ENCODE measurements at places on chromosomes 6 and 20.

DNA sequence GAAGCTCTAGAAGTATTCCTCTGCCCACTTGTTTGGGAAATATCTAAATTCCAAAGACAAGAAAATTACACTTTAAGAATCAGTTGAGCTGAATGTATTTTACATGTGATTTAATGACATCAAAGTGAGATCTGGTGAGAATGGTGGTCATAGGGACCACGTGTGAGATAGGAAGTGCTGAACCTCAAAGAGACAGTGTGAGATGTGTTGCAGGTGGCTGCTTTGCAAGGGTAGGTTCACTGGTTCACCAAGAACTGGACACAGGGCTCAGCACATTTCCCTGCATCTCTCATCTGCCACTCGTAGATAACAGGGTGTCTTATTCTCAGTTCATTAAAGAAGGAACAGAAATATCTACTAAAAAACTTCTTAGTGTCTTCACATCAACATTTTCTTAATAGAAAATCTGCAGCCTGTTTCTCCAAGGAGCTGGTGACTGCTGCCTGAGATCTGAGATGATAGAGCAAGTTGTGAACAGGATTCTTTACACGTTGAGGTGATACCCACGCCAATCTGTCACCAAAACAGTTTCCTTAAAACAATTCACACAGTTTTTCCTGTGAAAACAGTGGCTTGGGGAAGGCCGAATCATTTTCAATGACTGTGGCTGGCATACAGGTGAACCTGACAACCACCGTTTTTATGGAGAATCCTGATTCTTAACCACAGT lies 7.2 kb downstream of the CCR6 start:
- DNase-seq: no peak

DNA sequence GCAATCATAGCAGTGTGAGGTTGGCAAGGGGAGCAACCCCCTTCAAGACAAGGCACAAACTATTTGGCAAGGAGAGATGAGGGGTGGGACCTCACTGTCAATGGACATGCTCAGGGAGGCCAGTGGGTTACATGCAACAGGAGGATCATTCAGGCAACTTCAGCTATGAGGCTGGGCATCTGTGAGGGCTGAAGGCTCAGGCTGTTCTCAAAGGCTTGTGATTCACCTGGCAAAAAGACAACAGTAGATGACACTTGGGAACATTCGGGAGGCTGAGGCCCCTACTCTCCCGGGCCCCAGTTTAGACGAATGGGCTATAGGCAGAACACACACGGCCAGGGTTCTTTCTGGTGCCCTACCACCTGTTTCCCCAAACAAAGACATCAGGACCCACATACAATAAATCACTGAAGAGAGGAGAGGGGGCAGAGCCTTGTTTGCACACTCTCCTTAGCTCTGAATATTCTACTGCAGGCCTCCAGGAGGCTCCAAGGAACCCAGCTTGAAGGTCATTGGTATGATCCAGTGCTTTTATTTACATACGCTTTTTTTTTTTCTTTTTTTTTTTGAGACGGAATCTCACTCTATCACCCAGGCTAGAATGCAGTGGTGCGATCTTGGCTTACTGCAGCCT lies 7.9 kb downstream of the TUBB start:
- DNase-seq: no peak

- DNase-seq: no peak
Measured at GRCh38 chr6:155235087-155235486, 28.7 kb upstream of the CLDN20 start.

DNA sequence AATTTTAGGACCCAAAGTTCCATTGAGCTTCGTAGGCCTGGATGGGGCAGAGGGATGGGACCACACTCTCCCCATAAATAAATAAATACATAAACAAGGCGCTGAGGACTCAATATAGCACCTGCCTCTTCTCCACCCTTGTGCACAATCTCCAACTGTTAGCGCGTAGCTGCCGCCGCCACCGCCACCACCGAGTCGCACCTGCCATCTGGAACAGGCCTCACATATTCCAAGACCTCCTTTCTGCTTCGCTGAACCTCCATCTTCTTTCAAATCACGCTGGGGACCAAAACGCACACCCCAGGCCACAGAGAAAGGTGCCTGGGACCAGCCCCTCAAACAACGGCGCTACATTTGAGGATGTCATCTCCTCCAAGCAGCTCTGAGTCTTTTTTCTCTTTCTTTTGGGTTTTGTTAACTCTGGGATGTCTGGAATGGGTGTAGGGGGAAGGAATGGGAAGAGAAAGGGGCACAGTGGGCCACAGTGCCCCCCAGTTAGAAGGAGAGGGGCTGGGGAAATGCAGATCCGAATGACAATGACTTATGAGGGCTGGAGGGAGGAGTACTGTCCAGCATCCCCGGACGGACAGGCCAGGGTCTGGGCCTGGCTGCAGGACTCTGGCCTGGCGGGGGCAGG lies 49.7 kb downstream of the NOL4L start:
- peak; percentile 75 for DNase-seq

- no peak for DNase-seq
Measured at GRCh38 chr6:3669916-3670315, 81.6 kb downstream of the PXDC1 start.

- DNase-seq: no peak
Measured at GRCh38 chr20:11012975-11013374, 339.2 kb upstream of the JAG1 start.

GRCh38 chr6:137921823-137922222 lies 54.8 kb downstream of the TNFAIP3 start:
- no peak for DNase-seq

DNA sequence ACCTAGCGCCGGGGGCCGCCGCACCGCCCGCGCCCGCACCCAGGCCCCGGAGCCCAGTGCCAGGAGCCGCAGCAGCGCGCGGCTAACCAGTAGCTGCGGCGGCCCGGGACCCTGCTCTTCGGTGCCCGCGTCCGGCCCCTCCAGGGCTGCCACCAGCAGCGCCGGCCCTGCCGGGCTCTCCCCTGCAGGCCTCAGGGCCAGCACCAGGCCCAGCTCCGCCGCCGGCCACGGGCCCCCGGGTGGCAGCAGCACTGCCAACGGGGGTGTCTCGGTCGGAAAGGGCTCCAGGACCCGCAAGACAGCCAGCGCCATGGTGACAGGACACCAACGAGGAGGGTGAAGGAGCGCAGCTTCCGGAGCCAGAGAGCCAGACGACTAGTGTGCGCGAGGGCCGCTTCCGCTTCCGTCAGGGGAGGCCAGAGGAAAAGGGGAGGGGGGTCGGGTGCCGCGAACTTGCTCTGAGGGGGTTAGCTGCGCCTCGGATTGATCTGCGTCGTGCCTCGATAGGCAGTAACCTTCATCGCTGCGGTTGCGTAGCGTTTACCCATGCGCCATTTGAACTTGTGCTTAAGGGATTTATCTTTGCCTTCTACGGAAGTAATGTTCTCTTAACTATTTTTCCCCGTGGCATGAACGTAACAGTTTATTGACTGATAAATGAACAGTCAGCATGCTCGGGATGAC lies at the start of gene PEX6:
Gene PEX6, minus strand, starts transcription at position 343 of the 684 bp plus-strand sequence. Its CDS starts 31 bp downstream, at position 312.
- peak; percentile 96 for DNase-seq

- DNase-seq: no peak
Measured at GRCh38 chr6:5840734-5841390, 165.9 kb downstream of the NRN1 start.

- DNase-seq: no peak
Measured at GRCh38 chr20:20630551-20630950, 81.9 kb downstream of the RALGAPA2 start.

DNA sequence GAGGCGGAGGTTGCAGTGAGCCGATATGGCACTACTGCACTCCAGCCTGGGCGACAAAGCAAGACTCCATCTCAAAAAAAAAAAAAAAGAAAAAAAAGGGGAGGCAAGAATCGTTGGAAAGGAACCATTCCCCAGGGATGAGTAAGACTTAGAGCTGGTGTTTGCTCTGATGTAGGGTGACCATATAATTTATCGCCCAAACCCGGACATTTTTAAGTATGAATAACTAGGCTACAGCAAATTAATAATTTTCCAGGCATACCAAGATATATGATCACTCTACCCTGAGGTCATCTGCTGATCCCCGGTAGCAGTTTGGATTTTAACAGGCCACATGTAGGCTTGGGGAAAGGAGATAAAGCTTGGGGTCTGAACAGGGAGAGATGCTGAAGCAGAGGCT lies 260.9 kb downstream of the BTBD9 start:
- DNase-seq: no peak

DNA sequence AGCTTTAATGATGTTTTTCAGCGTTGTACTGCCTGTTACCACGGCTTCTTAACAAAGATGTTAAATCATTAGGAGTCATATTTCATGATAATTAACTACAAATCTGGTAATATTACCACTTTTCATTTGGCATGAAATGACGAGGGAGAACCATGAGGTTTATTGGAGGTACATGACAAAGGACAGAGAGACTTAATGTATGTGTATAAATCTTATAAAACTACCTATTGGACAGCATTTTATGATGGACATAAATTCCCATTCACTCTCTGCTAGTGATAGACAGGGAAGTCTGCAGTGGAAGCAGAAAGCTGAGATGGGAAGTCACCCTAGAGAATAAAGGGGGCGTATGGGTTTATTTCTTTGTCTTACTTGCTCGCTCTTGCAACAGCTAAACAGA lies 949.9 kb upstream of the FLRT3 start:
- no peak for DNase-seq

DNA sequence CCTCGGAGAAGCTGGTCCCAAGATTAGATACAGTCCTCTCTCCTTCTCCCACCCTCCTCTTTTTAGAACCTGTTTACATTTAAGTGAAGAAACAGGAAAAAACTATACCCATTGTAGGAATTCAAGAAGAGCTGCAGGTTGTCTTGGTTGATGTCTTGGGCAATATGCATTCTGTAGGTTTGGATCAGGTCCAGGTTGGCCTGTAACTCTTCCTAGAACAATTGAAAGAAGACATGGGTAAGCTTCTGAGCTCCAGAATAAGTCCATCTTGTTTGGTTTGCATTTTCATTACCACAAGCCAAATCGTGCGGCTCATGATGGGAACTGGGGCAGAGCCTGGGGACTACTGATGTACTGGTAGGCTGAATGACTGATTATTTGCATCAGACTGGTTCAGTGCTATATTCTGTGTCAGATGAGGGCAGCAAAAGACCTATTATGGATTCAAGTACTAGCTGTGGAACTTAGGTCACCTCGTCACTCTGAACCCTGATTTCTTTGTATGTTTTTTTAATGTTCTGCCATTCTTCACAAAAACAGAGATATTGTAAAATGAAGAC lies 20.3 kb upstream of the SLA2 start:
- no peak for DNase-seq

GRCh38 chr6:40996591-40997233 lies 42.3 kb downstream of the UNC5CL start:
- no peak for DNase-seq

GRCh38 chr20:4111440-4112411 lies 96.4 kb upstream of the RNF24 start:
- no peak for DNase-seq

GRCh38 chr6:158782432-158783166 lies 36.6 kb downstream of the EZR start:
- DNase-seq: no peak

DNA sequence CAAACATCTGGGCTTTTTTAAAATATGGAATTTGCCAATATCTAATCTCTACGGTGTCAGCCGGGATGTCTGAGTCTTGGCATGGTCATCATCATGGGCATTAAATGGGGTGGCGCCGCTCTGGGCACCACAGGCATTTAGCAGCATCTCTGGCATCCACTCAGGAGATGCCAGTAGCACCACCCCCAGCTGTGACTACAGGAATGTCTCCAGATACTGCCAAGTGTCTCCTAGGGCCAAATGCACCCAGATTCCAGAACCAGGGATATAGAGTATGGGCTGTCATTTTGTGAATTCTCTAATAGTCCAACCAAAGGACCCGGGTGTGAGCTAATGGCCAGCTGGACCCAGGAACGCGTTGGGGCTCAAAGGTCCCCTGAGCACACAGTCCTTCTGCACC lies 361.0 kb downstream of the TAF4 start:
- no peak for DNase-seq

GRCh38 chr20:24829649-24830370 lies 119.3 kb upstream of the CST7 start:
- no peak for DNase-seq

GRCh38 chr6:70371454-70372105 lies 41.7 kb upstream of the FAM135A start:
- DNase-seq: no peak
